HFF-Myc (cell line): ENCODE measurements at places on chromosomes 12 and 14.
A peak's percentile ranks its signal among the peaks of the same experiment; 100 is the strongest.

GRCh38 chr12:90024262-90024661 lies 315.6 kb upstream of the ATP2B1 start:
- DNase-seq = no peak

DNA sequence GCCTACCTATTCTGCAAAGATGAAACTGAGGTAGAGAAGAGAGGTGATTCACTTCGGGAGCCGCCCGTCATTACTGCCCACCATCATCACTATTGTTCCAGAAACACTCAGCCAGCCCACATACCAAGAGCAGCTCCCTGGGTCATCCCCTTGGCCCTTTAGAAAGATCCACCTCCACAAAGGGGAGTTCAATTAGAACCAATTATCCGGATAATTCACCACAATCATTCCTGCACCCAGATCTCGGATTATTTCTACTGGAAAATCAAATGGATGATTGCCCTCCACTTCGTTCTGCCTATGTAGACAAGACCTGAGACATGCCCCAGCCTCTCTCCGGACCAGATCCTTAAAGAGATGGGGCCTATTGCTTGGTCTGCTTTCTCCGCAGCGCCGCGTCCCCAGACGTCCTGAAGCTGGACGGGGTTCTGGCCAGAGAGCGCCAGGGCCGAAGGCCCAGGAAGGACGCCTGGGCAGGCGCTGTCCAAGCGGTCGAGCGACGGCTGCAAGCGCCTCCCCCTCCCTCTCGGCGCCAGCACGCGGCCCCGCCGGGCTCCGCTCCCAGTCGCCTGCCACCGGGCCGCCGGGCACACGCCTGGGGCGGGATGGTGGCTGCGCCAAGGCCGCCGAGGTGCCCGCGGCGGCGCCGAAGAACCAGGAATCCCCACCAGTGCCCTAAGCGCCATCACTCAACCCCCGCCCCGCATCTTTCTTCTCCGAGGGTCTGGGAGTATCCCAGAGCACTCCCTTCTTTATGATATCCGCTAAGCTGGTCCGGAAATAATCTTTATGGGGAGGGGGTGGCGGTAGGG lies 1.3 kb upstream of the ASCL1 start:
- no peak for DNase-seq

- DNase-seq = no peak
Measured at GRCh38 chr12:64814432-64814831, 10.0 kb upstream of the TBC1D30 start.

DNA sequence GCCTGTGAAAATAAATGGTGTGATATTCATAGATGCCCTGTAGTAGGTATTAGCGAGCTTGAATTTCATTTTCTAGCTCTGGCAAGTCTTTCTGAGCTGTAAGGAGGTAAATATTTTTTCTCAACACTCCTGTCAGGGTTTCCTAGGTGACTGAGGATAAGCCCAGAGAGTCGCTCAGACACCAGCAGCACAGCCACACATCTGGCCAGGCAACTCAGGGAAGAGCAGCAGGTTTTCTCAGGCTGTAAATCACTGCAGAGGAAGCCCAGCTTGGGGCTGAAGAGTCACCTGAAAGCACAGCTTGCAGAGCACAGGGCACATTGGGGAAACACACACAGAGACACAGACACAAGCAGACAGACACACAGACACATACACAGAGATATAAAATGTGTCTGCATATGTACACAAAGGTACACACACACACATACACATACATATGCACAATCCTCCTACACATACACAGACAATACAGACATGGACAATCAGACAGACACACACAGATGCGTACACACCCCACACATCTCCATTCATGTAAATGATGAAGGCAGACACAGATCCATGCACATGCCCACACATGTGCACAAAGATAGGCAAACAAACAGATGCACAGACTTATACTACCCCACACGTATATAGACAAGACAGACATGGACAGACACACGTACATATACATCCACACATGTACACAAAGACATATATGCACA lies 232.0 kb upstream of the TMTC1 start:
- no peak for DNase-seq

- DNase-seq = peak; percentile 11
Measured at GRCh38 chr14:68922201-68922621, 56.9 kb downstream of the ACTN1 start.

DNA sequence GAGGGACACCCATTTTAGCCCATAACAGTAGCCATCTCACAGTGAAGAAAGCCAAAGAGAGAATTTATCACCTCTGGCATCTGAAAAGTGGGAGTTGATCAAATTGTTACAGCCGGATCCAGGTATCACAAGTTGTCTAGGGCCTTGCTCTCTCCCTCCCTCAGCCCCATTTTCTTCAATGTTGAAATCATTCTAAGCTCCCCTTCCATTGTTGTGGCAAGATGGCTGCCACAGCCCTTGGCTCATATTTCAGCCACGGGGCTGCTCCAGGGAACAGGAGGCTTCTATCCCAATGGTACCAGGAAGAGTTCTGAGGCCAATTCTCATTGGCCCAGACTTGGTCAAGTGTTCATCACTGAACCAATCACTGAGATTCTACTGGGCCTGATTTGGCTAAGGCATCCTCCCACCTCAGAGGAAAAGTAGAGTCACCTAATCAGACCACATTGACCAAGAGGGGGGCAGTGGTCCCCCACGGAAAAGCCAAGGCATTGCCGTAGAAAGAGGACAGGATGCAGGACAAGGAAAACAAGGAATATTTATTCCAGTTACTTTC lies 106.2 kb downstream of the GPATCH2L start:
- DNase-seq = no peak

DNA sequence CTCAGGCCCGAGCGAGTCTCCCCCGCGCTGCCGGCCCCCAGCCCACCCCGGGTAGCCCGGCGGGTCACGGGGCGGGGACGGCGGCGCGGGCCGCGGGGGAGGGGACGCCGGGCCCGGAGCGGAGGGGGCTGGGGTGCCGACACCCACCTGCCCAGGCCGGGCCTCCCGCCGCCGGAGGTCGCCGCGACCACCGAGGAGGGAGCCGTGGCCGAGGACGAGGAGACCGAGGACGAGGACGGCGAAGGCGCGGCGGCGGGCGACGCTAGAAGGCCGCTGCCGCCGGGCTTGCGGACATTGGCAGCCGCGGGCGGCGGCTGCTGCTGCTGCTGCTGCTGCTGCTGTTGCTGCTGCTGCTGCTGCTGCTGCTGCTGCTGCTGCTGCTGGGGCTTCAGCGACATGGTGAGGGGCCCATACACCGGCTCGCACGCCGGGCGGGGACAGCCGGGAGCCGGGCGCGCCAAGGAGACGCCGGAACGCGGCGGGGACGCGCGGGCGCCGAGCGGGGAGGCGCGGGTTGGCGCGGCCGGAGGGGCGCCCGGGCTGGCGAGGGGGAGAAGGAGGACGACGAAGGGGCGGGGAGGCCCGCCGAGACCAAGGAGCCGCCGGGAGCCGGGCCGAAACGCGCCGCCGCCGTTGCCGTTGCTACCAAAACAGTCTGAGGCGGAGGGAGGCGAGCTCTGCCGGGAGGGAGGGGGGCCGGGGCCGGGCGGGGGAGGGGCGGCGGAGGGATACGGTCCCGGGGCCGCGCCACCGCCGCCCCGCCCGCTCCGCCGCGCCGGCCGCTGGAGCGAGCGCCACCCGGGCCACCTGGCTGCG lies at the start of gene ATXN2:
TSS of gene ATXN2 (minus strand) at position 679 of the 816 bp plus-strand sequence. CDS start at position 398, 281 bp downstream.
- DNase-seq = no peak

- DNase-seq = no peak
Measured at GRCh38 chr12:52275686-52276085, 1.2 kb downstream of the KRT86 start.

DNA sequence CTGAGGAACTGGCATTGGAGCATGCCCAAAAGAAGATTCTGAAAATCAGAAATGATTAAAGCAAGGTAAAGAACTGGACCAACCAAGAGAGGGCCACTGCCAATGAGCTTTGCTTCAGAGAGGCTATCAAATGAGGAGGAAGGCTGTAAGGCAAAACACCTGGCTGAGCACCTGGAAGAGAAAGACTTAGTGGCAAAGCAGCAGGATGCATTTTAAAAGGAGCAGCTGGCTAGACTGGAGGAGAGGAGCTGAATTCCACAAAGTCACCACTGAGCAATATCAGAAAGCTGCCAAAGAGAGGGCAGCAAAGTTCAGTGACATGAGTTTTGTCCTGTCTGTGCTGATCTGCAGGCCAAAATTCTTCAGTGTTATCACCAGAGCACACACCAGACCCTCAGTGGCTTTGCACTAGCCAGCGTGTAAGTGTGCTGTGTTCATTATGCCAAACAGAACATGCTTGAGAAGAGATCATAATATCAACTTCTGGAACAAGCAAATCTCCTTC lies 338.7 kb downstream of the TRHDE start:
- no peak for DNase-seq
